ENCODE measurements at places on chromosomes 5 and 9.
A peak's percentile ranks its signal among the peaks of the same experiment; 100 is the strongest.

DNA sequence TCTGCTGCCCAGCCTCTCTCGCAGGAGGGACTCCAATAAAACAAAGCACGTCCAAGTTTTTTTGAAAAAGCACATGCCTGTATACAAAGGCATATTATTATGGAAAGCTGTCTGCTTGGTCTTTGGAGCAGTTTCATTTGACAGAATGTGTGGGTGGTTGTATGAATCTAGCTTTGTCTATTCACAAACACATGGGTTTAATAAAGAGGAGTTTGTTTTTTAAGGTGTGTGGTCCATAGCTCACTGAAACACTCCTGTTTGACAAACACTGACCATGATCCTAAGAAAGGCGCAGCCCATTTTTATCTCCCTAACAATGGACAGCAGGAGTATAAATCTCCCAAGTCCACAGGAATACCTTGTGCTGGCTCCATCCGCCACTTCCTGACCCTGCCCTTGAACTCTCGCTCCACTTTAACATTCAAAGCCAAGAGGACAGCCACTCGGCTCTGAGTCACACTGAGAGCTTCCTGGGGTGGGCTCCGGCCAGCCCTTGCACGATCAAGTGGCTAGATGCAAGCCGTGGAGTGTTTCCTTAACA, 371.9 kb downstream of the EBF1 start:
- no peak overlapping the region for H3K4me3 ChIP-seq
- no peak overlapping the region for H3K27ac ChIP-seq
- H3K27me3 ChIP-seq, result peaks cover 4% of the 10 kb centered on the region
- H3K4me1 ChIP-seq, result no peaks in the 10 kb centered on the region
- DNase-seq, result no peak

DNA sequence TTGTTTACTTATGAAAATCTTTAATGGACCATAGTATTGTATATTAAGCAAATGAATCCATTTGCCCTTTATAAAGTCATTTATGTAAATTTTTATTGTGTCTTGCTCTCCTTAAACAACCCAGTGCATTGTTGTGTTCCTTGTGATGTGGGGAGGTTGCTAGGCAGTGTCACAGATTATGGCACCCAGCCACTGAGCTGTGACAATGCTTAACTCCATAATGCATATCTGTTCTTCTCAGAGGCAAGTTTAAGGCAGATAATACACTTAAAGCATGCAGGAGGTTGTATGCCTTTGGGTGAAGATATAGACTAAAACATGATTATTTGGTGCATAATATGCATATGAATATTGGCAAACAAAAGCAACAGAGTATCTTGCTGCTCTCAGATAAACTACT, 269.6 kb upstream of the RIOK2 start:
- H3K4me1 ChIP-seq, result no peaks in the 10 kb centered on the region
- no peak for DNase-seq
- H3K36me3 ChIP-seq, result no peaks in the 10 kb centered on the region
- no peak overlapping the region for H3K4me3 ChIP-seq

- no peak overlapping the region for H3K4me3 ChIP-seq
- peaks cover 8% of the 10 kb centered on the region for H3K4me1 ChIP-seq
- peaks cover 7% of the 10 kb centered on the region for H3K27me3 ChIP-seq
- no peaks in the 10 kb centered on the region for H3K36me3 ChIP-seq
- no peak for DNase-seq
- no peak overlapping the region for H3K27ac ChIP-seq
Observed at GRCh38 chr9:111866976-111867375, 29.6 kb upstream of the UGCG start.

DNA sequence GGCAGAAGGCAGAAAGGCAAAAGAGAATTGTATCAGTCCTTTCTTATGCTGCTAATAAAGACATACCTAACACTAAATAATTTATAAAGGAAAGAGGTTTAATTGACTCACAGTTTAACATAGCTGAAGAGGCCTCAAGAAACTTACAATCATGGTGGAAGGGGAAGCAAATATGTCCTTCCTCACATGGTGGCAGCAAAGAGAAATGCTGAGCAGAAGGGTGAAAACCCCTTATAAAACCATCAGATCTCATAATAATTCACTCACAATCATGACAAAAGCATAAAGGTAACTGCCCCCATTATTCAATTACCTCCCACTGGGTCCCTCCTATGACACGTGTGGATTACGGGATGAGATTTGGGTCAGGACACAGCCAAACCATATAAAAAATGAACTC, 312.5 kb upstream of the PTGER4 start:
- H3K4me3 ChIP-seq, result no peak overlapping the region
- peaks cover 15% of the 10 kb centered on the region for H3K36me3 ChIP-seq
- H3K4me1 ChIP-seq, result no peaks in the 10 kb centered on the region
- no peak overlapping the region for H3K27ac ChIP-seq
- no peak for DNase-seq

- no peaks in the 10 kb centered on the region for H3K27me3 ChIP-seq
- H3K36me3 ChIP-seq, result no peaks in the 10 kb centered on the region
- H3K27ac ChIP-seq, result no peak overlapping the region
- no peaks in the 10 kb centered on the region for H3K4me1 ChIP-seq
Observed at GRCh38 chr9:104725014-104725413, 22.5 kb upstream of the NIPSNAP3A start.

- H3K27me3 ChIP-seq, result peaks cover 44% of the 10 kb centered on the region
- H3K4me3 ChIP-seq, result no peak overlapping the region
- H3K4me1 ChIP-seq, result peaks cover 11% of the 10 kb centered on the region
- no peaks in the 10 kb centered on the region for H3K36me3 ChIP-seq
- DNase-seq, result no peak
Observed at GRCh38 chr9:4495537-4495936, 5.3 kb downstream of the SLC1A1 start.

DNA sequence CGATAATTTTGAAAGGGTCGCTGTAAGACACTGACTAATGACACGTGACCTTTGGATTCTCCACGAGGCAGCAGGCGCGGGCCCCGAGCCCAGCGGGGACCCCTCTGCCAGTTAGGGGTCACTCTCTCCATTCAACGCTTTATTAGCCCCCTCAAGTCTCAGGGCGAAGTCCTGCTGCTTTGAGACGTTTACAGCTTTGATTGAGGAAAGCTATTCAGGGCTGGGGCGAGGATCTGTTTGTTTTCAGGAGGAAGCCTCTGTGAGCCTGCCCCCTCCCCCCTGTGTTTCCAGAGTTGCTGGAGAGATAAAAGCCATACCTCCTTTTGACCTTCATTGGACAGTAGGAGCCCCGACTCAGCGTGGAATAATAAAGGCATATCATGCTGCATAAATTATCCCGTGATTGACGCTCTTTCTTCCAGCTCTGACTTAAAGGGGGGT, 31.4 kb upstream of the MSX2 start:
- H3K36me3 ChIP-seq, result no peaks in the 10 kb centered on the region
- H3K27ac ChIP-seq, result no peak overlapping the region
- no peaks in the 10 kb centered on the region for H3K4me1 ChIP-seq
- peaks cover 69% of the 10 kb centered on the region for H3K27me3 ChIP-seq
- H3K4me3 ChIP-seq, result no peak overlapping the region

DNA sequence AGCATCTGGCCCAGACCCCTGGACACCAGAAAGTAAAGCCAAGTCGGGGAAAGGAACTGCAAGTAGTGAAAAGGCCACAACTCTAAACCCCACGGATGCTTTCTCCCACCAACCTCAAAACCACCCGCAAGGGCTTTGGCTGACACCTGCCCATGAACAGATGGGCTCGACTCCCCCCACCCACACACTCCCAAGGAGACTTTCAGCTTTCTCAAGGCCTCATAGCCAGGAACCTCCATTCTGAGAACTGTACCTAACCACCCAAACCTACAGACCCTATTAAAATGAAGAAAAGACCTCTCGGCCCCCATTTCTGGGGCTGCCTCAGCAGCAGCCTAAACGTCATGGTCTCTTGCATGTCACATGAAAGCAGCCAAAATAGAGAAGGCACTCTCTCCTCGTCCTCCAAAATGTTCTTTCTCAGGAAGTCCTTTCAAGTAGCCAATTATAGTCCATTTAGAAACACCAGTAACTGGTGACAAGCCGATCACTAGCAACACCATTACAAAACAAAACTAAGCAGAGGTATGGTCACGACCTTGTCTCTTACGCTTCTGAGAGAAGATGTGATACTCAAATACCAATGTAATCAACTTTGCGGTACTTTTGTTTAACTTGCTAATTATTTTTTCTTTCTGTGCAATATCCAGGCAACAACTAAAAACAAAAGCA, 2.9 kb downstream of the B4GALT1 start:
- DNase-seq, result peak; percentile 30
- peaks cover 28% of the 10 kb centered on the region for H3K36me3 ChIP-seq
- H3K4me3 ChIP-seq, result peak overlapping the region; percentile 84
- no peaks in the 10 kb centered on the region for H3K27me3 ChIP-seq
- H3K4me1 ChIP-seq, result peaks cover 83% of the 10 kb centered on the region
